AG09309 (cell line): ENCODE measurements at places on chromosomes 4 and X.

DNA sequence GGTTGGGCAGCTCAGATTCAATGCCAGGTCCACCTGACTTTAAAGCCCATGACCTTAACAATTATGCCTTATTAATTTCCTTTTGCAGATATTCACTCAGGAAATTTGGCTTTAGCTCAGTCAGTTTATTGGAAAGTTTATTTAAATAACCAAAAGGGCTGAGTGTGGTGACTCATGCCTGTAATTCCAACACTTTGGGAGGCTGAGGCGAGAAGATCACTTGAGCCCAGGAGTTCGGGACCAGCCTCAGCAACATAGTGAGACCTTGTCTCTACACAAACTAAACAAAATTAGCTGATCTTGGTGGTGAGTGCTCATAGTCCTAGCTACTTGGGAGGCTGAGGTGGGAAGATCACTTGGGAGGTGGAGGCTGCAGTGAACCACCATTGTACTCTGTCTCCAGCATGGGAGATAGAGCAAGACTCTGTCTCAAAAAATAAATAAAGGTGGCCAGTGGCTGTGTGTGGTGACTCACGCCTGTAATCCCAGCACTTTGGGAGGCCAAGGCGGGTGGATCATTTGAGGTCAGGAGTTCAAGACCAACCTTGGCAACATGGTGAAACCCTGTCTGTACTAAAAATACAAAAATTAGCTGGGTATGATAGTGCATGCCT is 43.3 kb downstream of the RHOH start:
- no peak for DNase-seq

DNA sequence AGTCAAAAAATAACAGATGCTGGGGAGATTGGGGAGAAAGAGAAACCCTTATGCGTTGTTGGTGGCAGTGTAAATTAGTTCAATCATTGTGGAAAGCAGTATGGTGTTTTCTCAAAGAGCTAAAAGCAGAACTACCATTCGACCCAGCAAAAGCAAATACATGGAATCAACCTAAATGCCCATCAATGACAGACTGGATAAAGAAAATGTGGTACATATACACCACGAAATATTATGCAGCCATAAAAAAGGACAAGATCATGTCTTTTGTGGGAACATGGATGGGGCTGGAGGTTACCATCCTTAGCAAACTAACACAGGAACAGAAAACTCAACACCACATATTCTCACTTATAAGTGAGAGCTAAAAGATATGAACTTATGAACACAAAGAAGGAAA is 188.9 kb downstream of the CAMK2D start:
- DNase-seq = no peak

DNA sequence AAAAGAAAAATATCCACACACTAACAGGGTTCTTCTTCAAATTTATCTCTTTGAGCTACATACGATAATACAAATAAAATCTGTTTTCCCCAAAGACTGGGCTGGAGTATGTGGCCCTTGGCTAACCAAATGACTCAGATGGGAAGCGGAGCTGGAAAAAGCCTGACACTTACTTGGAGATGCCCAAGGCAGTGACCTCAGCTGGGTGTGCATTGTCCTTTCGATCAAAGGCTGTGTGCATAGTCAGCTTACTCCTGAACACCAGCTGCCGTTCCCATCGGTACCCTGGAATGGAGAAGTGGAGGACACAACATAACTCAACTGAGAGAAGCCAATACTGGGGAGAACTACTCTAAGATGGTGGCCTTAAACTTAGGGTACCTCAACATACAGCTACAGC is 95.1 kb downstream of the CDS1 start:
- DNase-seq = no peak

DNA sequence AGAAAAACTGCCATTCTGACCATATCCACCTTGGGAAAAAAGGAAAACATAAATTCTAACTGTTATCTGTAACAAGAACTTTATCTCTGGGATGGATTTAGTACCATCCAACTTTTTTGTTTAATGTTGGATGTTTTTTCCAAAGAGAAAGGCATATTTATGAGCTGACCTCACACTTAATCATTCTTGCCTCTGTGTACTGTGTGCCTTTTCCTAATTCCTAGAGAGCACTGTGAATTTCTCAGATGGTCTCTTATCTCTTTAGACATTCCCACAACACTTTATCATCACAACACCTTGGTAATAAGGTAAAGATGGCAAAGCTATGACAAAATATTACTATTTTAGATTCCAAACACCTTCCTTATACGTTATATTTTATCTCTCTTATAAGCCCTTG is 126.2 kb downstream of the COL4A6 start:
- DNase-seq = no peak

- no peak for DNase-seq
Measured at GRCh38 chr4:109275066-109275745, 27.3 kb downstream of the COL25A1 start.

- no peak for DNase-seq
Measured at GRCh38 chr4:184861047-184861446, 35.3 kb upstream of the ACSL1 start.

- DNase-seq = no peak
Measured at GRCh38 chr4:13248621-13249298, 235.4 kb downstream of the RAB28 start.

- no peak for DNase-seq
Measured at GRCh38 chr4:27666943-27667342, 806.3 kb downstream of the STIM2 start.

DNA sequence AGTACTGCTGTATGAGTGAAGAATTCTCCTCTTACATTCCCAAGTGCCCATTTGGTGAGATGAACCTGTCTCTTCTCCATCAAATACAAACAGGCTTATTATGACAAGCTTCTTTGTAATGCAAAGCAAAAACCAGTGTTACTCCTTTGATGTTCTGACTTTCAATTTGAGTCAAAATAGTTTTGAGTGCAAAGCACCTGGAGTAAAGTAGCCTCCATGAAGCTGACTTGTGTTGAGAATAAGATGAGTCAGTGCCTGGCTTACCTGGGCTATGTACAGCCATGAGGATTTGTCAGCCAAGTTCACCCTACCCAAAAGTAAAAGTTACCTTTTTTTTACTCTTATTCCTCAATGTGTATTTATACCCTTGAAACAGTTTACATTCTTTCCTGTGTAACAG is 132.5 kb upstream of the FMR1 start:
- no peak for DNase-seq

DNA sequence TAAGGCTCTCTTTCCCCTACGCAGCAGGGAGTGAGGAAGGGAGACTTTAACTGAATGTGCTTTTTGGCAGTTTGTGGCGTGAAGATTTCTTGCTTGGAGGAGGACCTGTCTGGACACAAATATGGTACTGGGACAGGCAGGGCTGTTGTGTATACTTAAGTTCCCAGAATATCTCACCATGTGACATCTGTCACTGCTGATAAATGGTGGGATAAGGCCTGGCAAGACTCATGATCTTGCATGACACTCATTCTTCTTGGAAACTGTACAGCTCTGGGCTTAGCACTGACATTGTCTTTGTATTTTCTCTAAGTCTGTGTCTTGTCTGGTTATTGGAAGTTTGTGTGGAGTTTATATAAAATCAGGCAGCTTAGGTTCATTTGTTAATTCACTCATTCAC is 93.1 kb downstream of the STK32B start:
- no peak for DNase-seq

DNA sequence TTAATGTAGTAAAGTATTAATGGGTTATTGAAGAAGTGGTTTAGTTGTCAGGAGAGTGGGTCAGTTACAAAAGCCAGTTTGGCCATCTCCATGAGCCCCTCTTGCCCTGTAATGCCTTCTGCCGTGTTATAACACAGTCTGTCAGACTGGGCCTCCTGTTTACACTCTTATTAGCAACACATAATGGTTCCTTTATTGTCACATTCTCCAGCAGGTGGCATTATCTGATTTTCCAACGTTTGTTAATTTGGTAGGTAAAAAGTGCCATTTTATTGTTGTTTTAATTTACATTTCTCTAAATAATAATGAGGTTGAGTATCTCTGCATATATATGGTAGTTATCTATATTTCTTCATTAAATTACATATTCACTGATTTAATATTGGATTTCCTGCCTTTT is 560.8 kb downstream of the FGF13 start:
- no peak for DNase-seq

DNA sequence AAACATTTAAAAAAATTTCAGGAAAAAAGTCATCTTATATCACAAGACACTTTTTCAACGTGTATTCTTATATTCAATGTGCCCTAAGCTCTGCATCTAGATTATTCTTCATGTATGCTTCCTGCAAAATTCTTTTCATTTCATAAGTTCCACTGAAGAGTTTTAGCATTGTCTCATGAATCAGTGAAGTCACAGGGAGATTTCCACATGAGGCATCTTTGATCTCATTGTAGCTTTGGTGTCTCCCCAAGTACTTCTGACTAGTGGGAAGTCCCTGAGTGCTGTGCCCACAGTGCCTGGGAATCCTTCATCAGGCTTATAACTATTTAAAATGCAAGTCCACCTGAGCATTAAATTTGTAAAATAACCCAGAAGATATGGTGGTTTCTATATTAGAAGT is 123.8 kb downstream of the MAD2L1 start:
- DNase-seq = no peak

- DNase-seq = no peak
Measured at GRCh38 chrX:48540028-48540375, 488 bp downstream of the TBC1D25 start.

- no peak for DNase-seq
Measured at GRCh38 chr4:152990471-152991131, 54.5 kb downstream of the FHDC1 start.

- no peak for DNase-seq
Measured at GRCh38 chr4:169727616-169728015, 30.1 kb downstream of the HPF1 start.

DNA sequence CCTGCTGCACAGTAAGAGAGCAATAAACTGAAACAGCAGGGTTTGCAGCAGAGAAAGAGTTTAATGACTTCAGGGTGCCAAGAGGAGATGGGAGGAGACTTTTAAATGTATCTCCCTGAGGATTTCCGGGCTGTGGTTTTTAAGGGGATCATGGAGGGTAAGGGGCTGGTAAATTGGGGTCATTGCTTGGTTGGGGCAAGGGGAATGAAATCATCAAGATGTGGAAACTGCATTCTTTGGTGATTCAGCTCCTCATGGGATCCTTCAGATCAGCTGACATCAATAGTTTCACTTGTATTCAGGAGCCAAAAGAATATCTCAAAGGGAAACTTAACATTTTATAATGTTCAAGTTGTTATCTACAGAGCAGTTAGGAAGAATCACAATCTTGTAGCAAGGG is 174.3 kb upstream of the ANXA10 start:
- no peak for DNase-seq

- no peak for DNase-seq
Measured at GRCh38 chr4:142923619-142924018, 77.5 kb upstream of the INPP4B start.

- peak; percentile 24 for DNase-seq
Measured at GRCh38 chr4:120842031-120842430, 80.5 kb downstream of the PRDM5 start.

- DNase-seq = no peak
Measured at GRCh38 chrX:37644381-37645305, 40.9 kb upstream of the XK start.

DNA sequence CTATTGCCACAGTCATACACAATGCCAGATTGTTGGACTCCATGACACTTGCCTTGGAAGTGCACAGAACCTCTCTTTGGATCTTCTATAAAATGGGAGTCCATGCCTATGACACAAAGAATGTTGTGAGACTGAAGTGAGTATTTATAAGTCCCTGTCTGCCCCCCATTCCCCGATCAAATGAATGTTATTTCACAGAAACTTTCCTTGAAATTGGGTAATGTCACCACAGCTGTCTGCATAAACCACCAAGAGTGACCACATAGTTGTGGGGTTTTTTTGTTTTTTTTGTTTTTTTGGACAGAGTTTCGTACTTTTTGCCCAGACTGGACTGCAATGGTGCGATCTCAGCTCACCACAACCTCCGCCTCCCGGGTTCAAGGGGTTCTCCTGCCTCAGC is 27.1 kb upstream of the REST start:
- no peak for DNase-seq

GRCh38 chr4:77525538-77525937 is 80.1 kb upstream of the CXCL13 start:
- DNase-seq = no peak

DNA sequence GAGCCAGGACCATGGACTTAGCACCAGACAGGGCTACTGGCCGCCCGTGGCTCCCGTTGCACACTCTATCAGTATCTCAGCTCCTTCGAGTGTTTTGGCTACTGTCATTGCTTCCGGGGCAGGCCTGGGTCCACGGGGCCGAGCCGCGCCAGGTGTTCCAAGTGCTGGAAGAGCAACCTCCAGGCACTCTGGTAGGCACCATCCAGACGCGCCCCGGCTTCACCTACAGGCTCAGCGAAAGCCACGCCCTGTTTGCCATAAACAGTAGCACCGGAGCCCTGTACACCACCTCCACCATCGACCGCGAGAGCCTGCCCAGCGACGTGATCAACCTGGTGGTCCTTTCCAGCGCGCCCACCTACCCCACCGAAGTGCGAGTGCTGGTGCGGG is 1.6 kb downstream of the FAT4 start:
- DNase-seq = no peak

GRCh38 chr4:117817301-117817700 is 217.0 kb upstream of the NDST3 start:
- DNase-seq = no peak

DNA sequence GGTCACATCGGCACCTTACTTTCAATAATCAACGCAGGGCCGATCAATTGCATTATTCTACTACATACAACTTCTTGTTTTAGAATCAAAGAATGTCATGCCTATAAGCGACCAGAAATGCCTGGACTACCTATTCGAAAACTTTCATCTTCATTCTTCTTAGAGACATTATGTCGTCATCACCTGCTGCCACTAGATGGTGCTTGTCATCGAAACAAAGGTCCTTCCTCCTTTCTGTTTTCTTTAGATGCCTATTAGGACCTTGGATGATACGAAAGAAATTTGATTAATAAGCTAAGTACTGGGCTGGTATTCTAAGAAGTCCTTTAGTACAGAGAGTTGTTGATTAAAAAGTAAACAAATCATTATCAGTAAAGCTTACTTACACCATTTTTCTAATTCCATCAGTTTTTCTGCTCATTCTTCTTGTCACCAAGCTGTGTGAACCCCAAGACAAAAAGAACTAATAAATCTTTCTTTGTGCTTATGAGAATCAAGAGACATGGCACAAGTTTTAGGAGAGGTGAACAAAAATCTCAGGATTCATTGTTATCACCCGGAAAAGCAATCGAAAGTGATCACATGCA is 154.5 kb upstream of the SLC4A4 start:
- DNase-seq = peak; percentile 18

DNA sequence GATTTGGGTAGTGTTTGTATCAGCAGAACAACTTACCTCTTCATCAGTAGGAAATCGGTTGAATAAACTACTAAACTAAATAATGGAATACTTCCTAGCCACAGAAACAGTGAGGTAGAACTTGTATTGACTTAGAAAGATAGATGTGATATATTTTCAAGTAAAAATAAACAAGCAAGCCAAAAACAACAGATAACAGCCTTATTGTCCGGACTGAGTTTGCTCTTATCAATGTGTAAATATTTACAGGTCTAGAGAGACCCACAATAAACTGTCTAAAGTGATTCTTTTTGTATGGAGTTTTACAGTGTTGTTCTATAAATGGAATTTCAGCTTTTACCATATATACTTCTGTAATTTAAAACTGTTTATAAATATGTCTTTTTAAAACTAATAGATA is 721.8 kb downstream of the ADGRL3 start:
- no peak for DNase-seq
